ENCODE measurements at places on chromosomes 1 and 21.

DNA sequence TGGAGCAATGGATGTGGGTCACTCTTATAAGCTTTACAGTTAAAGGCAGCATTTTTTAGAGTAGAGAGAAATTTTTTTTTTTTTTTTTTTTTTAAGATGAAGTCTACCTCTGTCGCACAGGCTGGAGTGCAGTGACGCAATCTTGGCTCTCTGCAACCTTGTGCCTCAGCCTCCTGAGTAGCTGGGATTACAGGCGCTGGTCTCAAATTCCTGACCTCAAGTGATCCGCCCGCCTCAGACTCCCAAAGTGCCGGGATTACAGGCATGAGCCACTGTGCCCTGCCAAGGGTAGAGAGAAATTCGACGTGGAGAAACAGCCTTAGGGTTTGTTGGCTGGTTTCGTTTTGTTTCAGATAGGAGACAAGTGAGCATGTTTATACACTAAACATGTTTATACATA is 594.2 kb upstream of the ADAMTS5 start:
- no peak for DNase-seq

- no peak for DNase-seq
Measured at GRCh38 chr1:245605480-245606156, 450.8 kb downstream of the KIF26B start.

DNA sequence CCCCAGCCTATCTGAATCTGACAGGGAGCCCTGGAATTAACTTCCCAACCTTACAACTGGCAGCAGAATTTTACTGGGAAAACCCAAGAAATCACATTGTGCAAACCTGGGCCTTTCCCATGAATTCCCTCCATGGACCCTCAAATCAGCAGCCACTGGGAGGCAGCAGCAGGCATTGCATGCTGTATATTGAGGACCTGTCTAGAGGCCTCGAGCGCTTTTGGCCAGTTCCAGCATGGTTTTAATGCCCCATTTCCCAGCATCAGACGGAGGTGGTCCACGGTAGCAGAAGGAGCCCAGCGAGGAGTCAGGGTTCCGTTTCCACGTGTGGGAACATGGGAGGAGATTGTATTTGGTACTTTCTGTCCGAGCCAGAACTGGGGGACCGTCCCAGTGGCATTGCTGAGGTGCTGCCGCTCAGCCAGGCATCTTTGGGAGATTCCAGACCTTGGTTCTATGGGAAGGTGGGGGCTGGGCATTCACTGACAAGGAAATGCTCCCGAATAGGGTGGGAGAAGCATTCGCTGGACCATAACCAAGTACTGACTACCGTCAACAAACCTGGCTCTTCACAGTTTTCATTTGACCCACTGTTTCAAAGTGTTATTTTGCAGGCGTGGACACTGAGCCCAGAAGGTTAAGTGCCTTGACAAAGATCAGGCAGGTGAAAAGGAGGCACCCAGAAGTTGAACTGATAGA is 15.9 kb downstream of the BMP8A start:
- no peak for DNase-seq

DNA sequence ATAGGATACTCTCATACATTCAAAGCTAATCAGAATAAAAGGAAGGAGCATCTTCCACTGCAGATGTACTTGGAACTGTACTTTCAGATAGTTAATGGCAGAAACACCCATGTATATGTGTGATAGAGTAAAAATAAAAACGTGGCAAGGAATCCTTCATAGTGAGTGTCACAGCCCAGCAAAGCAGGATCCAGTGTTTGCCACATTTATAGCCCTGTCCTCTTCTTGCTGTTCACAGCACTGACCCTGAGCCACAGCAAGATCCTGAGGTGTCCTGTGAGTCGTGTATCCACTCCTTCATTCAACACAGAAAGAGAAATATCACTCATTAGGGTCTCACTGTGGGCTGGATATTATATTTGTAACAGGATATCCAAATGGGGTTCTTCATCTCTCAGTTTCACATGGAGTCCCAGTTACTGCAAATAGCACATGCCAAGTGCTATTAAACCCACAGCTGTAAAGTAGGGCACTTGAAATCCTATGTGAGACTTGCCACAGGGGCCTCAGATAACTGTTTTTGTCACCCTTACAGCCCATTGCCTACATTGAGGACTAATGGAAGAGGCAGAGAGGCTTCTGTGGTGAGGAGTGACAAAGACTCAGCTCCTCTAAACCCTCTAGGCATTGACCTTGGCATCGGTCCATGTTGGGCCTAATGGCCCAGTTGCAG is 41.3 kb downstream of the CYP2J2 start:
- DNase-seq, result no peak

DNA sequence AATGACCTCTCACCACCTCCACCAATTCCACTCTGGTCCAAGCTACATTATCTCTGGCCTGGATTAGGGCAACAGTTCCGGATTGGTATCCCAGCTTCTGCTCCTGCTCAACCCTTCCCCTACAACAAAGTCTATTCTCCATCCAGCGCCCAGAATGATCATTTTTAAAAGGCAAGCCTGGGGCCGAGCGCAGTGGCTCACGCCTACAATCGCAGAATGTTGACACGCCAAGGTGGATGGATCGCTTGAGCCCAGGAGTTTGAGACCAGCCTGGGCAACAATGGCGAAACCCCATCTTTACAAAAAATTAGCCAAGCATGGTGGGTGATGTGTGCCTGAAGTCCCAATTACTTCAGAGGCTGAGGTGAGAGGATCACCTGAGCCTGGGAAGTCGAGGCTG is 2.2 kb downstream of the LYST start:
- no peak for DNase-seq

DNA sequence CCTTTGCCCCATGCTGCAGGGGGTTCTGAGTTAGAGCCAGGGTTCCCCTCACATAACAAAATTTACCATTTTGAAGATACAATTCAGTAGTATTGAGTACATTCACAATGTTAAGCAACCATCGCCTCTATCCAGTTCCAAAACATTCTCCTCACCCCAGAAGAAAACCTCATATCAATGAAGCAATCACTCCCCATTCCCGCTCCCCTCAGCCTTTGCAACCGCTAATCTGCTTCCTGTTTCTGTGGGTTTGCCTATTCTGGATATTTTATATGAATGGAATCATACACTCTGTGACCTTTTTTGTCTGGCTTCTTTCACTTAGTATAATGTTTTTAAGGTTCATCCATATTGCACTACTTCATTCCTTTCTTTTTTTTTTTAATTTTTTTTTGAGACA is 32.9 kb downstream of the SERINC2 start:
- no peak for DNase-seq

DNA sequence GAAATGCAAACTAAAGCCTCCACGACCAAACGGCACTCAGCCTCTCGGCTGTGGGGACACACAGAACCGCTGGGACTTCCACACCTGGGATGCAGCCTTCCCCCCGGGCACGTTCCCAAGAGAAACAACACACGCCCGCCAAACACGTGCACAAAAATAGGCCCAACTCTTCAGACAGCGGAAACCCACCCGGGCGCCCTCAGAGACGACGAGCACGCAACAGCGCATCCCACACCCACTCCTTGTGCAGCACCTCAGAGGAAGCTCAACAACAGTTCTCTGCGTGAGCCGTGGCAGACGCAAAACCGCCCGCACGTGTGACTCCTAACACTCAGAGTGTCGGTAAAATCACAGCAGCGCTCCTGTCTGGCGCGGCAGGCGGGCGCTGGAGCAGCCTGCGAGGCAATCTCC is 5.3 kb downstream of the C1orf159 start:
- DNase-seq, result no peak

GRCh38 chr21:16193496-16194094 is 463.8 kb downstream of the USP25 start:
- no peak for DNase-seq

DNA sequence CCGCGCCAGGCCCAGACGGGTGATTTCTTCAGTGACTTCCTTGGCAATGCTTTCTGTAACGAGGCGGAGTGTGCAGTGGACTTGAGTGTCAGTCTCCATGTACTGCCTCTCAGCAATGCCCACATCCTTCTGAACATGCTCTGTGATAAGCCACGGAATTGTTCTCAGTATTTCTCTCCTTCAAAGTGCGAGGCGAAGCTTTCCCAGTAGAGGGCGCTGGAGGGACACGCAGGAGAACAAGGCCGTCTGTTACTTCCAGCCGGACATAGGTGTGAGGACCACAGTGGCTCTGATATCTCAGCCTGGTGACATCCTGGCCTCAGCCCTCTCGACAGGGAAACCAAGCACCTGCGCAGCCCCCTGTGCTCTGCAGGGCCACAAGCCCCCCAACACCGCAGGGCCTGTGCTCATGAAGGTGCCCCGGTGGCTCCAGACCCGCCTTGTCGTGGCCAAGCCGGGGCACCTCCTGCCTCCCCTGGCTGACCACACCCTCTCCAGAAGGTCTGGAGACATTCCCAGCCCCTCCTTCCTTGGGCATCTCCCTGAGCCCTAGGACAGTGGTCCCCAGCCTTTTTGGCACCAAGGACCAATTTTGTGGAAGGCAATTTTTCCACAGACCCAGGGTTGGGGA is 46.1 kb upstream of the BACE2 start:
- DNase-seq, result peak; percentile 9

DNA sequence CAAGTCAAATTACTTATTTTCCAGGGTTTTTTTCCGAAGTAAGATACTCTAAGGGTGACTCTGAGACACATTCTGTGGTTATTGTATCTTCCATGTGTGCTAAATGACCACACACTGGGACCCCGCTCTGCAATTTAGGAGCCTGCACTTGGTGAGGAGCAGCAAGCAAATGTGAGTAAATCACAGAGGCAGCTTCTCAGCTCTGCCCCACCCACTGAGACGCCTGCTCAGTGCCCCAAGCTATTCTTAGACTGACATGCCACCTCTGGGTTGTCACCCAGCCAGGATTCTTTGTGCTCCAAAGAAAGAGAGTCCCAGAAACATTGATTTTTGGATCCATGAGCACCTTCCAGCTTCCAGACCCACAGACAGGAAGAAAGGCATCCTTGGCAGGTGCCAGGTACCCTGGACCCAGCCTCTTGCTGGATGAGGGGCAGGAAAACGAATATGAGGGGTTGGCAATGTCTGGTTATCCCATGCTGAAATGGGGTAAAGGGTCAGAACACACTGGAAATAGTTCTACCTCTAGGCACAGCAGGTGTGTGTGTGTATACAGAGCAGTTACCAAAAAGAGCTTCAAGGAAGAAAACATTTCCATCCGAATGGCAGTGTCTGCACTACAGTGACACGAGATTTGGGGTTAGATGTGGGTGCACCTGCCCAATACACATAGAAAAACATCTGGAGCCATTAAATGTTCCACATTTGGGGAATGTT is 41.2 kb downstream of the TNR start:
- no peak for DNase-seq

- no peak for DNase-seq
Measured at GRCh38 chr21:44579833-44580144, 615 bp downstream of the KRTAP10-5 start.

DNA sequence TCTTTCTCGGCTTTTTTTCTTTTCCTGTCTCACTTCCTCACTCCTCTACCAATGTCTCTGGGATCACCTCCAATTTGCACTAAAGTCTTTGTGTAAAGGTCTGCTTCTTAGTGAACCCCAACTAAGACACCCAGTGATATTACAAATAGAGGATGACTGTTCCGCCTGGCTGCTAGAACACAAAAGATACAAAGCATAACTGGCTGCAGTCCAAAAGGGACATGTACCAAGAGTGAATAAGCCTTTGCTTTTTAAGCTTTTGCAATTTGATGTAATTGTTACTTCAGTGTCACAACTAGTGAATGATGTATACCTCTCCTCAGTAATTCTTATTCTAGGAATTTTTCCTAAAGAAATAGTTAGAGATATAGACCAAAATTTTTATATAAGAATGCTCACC is 82.8 kb upstream of the BEND5 start:
- no peak for DNase-seq

DNA sequence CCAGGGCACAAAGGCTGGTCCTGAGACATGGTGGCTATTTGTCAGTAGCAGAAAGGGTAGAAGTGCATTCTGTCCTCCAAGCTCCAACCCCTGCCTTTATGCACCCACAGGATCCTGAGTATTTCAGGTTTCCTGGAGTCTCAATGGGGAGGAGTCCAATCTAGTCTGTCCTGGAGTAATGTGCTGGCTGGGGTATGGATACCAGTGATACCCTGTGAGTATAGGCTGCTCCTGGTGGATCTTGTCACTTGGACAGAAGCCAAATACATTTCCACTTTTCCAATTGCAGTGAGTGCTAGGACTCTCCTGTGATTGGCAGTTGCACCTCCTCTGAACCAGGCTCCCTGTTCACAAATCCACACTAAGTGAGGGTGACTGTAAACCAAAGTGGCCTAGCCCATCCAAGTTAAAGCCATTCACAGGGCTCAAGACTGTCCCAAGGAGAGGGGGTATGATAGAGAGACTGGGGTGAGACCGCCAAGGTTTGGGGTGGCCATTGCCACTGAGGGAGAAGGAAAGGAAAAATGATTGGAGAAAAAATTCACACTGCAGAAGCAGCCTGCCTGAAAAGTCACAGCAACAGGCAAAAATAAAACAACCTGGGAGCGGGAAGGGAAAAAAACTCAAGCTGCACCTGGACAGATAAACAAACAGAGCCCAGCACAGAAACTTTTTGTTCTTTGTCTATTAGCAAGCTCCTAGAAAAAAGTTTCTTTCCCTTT is 163.4 kb upstream of the ETV3 start:
- no peak for DNase-seq

DNA sequence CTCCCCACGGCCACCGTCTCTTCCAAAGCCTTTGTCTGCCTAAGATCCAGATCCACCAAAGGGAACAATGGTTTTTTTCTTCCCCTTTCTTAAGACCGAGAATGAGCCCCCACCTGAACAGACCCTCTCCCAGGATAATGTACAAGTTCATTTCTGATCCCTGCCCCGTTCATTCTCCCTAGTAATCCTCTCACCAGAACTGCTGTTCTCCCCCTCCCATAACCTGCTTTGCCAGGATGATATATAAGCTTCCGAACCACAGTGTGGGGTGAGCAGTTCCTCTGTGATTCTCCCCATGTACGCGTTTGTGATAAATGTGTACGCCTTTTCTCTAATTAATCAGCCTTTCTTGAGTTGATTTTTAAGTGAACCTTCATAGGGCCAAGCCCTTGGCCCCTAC is 4.9 kb downstream of the RD3 start:
- DNase-seq, result no peak

GRCh38 chr1:165897326-165898303 is 70.2 kb downstream of the UCK2 start:
- no peak for DNase-seq

DNA sequence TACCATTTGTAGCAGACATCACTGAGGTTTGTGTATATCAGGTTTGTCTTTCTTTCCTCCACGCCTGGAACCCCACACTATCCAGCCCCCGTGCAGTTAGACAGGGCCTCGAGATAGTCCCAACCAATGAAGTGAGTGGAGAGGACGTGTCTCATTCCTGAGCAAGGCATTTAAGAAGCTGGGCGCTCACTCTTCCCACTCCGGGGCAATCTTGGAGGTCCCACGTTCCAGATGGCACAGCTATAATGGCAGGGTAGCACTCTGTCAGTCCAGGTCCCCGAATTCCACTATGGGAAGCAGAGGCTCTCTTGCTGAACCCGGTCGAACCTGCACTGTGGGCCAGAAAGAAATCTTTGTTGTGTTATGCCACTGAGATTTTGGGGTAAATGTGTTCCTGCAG is 57.3 kb upstream of the CSF3R start:
- no peak for DNase-seq

Measured in T-helper 9 cell (primary cell).